ENCODE measurements at places on chromosomes 6 and 20.
A peak's percentile ranks its signal among the peaks of the same experiment; 100 is the strongest.

- DNase-seq, result no peak
These were observed 540.2 kb downstream of the PRKN start for GRCh38 chr6:162187168-162187935.

GRCh38 chr6:168838037-168838399 lies 397.0 kb downstream of the SMOC2 start:
- DNase-seq, result no peak

GRCh38 chr6:89941031-89941762 lies 46.9 kb downstream of the GJA10 start:
- no peak for DNase-seq

DNA sequence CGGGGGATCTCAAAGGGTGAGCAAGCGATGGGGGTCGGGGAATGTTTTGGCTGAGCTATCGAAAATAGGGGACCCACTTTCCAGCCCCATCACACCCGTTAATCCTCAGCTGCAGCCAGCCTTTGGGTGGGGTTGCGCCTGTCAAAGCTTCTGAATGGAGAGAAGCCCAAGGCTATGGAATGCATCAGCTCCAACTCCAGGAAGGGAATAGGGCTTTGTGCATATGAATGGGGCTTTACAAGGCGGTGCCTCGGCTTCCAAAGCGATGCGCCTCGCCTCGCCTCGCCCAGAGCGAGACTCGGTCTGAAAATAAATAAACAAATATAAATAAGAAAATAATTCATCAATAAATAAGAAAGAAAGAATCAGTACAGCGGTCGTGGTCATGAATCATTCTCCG lies 751.4 kb upstream of the DEFB115 start:
- no peak for DNase-seq

- peak; percentile 20 for DNase-seq
These were observed 176.6 kb upstream of the POU3F2 start for GRCh38 chr6:98657764-98658163.

DNA sequence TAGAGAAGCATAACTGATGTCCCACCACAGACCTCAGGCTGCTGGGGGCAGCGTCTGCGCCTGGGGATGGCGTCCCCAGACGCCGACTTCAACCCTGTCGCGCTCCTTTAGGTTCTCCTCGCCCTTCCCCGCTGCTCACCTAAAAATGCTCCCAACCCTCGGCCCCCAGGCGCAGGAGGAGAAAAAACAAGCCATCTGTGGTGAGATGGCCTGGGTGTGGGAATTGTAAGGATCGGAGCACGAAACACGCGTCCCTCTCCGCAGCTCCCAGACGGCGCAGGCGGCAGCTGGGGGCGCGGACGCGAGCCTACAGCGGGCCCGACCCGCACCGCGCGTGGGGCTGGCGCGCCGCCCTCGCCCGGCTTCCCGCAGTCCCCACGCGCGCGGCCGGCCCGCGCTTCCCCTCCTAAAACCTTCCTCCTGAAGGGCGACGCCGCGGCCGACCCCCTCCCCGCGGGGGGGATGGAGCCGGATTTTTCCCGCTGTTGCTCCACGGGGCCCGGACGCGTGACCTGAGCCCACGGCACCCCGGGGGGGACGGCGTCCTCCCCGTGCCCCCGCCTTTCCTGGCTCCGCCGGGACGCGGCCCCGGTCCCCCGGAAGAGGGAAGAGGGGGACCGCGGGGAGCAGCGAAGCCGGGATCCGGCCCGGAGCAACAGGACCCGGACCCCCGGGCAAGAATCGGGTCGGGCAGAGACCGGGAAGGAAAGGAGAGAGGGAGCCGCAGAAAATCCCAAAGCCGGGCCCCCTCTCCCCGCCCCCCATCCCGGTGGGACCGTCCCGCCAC lies 611 bp downstream of the EPB41L2 start:
- DNase-seq, result no peak

DNA sequence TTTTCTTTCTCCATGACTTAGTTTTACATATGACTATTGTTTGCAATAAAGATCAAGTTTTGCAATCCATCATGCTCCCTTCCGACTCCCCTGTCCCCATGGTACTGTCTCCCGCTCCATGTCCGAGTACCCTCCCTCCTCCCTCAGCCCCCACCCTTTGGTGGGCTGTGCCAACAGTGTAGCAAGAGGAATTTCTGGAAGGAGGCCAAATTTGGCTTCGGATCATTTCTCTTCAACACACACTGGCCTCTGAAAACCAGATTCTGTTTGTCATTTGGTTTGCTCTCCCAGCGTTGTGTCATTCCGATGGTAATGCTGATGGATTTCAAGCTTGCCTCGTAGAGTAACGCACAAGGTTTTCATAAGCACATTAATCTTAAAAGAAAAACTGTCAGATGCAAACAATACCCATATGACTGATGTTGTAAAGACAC lies 22.9 kb upstream of the PAX1 start:
- no peak for DNase-seq

DNA sequence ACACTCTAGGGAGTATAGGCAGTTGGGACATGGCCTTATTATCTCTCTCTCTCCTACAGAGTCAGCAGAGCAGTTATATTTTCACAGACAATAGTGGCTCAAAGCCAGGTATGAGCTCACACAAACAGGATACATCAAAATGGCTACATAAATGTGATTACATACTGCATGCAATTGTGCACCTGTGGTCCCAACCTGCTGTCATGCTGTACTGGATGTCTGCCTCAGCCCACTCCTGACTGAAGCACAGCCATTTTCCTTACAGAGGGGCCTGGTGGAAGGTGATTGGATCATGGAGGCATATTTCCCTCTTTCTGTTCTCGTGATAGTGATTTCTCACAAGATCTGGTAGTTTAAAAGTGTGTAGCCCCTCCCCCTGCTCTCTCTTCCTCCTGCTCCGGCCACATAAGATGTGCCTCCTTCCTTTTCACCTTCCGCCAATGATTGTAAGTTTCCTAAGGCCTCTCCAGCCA lies 37.0 kb upstream of the SAMHD1 start:
- DNase-seq, result peak; percentile 1

- DNase-seq, result peak; percentile 30
These were observed 50.8 kb downstream of the SNX9 start for GRCh38 chr6:157873735-157874344.

DNA sequence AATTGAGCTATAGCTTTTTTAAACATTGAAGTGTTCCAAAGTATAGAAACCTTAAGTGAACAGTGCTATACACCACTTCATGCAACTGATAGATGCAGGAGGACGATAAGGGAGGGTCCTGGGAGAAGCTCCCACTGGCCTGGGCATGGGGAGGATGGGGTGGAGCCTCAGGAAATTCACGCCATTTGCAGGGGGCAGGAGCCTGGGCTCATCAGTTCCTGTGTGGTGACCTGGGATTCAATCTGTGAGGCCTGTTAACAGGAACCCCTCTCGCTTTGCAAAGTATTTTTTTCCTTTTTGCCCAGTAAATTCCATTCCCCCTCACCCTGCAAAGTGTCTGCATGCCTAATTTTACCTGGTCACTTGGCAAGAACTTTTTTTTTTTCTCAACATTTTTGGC lies 11.0 kb upstream of the ASCC3 start:
- no peak for DNase-seq

GRCh38 chr20:46715292-46715756 lies 5.9 kb downstream of the SLC2A10 start:
- DNase-seq, result peak; percentile 75

DNA sequence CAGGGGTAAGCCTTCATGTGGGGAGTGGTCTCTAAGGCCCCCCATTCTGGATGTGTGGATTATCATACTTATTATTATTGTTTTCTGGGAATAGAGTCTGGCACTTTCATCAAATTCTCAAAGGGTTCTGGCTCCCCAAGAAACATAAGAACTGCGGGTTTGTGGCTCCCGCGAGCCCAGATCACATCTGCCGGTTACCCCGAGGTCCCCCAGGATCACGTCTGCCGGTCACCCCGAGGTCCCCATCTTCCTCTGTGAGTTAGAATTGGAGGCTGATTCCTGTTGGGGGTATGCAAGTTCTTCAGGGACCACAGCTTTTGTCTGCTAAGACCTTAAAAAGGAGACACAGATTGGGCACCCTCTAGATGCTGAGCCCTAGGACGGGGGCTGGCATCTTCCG lies 116.7 kb upstream of the FRMD1 start:
- no peak for DNase-seq

DNA sequence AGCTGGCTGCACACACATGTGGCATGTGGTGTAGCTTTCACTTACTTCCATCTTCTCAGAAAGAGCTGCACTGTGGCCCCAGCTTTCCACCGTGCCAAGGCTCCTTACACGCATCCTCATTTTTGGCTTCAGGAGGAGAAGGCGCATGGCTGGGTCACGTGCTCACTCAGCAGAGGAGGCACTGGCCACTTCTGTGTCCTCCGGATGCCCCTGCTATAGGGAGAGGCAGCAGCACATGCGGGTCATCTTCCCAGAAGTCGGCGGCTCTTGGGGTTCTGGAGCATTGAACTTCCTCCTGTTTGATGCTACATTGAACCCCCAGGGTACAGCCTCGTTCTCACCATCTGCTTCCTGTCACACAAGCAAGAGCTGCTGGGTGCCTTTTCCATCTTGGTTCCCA lies 111.3 kb downstream of the FAM120B start:
- DNase-seq, result no peak

GRCh38 chr6:166222631-166223030 lies 55.0 kb upstream of the TBXT start:
- no peak for DNase-seq

DNA sequence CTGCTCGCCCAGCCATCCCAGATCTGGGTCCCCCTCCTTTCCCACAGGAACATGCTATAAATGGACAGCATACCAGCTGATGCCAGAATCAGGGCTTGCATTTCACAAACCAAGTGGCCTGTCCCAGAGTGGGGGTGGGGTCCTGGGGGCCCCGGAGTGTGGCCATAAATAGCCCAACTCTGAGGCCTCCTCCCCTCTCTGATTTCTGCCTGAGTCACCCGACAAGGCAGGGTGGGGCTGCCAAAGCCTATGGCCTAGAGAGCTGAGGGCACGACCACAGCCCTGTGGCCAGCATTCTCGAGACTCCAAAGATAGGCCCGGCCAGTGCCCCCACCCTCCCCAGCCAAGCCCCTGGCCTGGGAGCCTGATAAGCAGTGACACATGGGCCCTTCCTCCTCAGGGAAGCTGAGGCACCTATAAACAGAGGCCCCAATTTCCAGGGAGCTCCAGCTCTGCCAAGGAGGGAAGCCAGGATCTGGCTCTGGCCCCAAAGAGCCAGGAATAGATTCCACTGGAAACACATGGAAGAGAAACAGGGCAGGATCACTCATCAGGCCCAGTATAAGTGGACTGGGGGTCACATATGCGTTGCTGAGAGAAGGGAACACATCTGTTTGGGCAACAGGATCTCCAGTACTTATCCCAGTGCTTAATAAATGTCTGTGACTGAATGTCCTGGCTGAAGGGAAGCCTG lies 20.3 kb downstream of the SNTA1 start:
- DNase-seq, result peak; percentile 59

DNA sequence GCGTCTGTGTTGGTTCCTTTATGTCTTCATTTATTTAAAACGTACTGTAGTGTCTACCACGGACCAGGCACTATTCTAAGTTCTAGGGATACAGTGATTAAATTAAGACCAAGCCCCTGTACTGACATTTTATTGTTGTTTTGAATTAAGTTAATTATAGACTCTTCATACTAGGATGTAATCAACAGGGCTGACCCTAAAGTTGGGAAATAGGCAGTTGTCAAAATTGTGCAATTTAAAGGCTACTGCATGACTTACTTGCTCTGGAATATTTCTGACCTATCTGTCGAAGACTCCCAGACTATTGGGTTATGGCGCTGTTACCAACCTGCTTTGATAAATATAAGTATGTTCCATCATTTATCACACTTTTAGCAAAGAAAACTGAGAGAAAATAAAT lies 6.7 kb downstream of the MYO6 start:
- no peak for DNase-seq

DNA sequence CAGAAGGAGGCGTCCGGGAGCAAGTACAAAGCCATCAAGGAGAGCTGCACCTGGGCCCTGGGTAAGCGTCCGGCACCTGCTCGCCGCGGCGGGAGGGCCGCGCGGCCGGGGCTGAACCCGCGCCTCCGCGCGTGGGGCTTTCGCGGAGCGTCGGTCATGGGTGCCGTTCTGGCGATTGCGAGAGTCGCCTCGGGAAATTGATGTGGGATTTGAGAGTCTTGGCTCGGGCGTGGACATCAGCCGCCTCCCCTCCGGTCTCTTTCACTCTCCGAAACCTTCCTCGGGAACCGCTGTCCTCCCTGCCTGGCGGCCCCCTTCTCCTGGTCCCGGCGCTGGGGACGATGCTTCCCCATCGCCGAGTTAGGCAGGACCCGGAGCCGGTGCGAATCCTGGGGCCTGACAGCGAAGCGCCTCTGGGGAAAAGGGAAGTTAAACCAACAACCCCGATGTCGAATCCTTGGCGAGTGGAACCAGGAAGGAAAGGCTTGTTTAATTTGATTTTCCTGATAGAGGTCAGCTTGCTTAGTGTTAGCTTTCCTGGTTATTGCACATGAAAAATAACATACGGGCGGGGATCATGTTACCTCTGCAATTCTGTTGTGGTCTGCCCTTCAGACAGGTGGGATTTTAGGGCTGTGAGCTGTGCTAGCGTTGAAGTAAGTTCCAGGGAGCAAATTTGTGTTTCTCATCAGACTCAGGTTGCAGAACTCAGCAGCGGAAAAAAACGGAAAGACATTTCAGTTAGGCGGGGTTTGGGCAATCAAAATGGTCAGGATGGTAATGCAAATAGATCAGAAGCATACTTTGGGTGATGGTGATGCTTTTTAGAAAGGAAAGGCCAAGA lies 594 bp downstream of the ARFGEF3 start:
- no peak for DNase-seq

- DNase-seq, result no peak
These were observed 209.6 kb downstream of the TFAP2B start for GRCh38 chr6:51028276-51028675.

DNA sequence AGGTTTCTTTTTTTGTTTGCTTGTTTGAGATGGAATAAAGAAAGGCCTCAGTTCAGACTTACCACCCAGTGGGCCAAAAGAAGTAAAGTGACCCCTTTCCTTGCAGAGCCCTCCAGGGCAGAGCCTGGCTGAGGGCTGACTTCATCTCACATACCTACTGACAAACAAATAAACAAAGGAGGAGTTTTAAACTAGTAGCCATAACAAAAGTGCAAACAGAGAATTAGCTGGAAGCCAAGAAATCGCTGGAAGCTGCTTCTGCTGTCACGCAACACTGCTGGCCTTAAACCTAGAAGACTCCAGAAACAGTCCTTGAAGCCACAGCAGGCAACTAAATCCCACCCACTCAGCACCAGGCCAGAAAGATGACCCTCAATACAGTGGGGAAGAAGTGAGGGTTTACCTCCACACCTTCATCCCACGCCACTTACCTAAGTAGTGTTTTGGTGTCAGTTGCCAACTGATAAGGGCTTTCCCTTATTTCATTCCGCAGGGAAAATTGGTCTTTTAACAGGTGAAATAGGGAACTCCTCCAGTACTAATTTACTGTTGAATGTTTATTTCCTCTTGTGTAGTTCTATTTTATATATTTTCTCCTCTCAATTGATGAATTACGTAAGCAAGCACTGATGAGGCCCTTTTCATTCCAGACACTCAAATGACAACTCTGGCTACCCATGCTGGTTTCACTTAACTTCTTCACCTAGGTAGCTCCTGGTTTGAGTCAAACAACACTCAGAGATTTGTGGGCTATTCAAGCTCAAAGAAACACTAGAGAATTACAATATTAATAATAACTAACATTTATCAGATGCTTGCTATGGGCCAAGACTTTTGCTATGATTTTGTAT lies 46.2 kb downstream of the EDN1 start:
- no peak for DNase-seq

- DNase-seq, result no peak
These were observed 66.7 kb downstream of the MOCS1 start for GRCh38 chr6:39867592-39867991.

All from GM04504 (cell line).